ENCODE measurements at places on chromosomes 12 and 14.

DNA sequence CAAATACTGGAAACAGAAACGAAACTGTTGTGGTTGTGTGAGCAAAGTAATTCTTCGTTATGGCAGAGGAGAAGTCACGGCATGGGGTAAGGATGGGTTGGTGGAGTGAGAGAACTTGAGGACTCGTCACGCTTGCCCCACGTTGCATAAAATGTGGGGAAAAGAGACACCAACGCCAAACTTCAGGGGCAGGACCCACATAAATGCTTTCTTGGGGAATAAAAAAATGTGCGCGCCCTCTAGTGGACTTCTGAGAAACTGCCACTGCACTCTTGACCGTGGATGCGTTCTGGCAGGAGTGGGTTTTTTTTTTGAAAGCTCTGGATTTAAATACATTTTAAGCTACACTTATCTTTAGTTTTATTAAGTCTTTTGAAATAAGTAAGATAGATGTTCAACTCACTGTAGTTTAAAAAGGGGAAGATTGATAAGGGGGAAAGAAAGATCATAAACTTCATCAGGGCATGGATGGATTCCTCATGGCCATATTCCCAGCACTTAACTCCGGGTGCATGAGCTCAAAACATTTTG, 4.1 kb upstream of the IGF1 start:
- peak; percentile 68 for DNase-seq

DNA sequence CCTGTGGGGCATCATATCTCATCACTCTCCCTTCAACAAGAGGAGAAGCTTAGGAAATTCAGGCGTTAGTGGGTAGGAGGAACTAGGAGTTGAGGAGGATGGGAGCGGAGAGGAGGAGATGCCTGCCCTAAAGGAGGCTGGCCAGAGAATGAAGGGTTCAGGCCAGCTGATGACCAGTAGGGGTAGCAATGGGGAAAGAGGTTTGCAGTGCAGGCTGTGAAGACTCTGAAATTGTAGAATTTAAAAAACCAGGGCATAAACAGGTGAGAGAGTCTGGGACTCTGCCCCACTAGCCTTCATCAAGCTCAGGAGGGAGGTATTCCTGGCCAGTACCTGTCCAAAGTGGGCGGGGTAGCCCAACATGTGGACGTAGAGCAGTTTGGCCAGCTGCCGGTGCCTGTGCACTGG, 809 bp downstream of the AP1G2 start:
- DNase-seq = no peak

- DNase-seq = no peak
Measured at GRCh38 chr12:12201274-12201758, 65.5 kb downstream of the LRP6 start.

DNA sequence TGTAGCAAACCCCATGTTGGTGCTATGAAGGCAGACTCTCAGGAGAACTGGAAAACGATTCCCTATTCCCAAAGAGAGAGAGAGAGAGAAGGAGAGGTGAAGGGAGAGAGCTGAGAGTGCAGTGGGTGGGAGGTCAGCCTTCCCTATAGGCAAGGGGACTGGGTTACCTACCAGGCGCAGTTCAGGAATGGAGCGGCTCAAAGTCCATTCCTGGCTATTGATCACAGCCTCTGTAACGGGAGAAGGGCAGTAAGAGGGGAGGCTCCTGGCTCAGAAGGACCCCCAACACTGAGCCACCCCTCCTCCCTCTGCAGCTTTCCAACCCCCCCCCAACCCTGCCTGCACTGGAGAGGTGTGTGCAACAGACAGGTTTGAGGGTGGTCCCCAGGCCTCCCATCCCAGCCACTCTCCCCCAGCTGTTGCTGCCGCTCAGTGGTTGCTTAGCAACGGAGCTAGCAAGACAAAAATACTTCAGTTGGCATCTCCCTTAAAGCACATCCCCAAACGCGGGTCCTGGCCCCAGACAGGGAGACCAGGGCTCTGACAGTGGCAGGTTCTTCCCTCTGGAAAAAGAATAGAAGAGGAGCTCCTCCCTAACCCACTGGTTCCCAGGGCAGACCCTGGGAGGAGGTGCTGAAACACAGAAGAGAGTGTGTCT, 3.2 kb downstream of the AGAP2 start:
- DNase-seq = no peak

DNA sequence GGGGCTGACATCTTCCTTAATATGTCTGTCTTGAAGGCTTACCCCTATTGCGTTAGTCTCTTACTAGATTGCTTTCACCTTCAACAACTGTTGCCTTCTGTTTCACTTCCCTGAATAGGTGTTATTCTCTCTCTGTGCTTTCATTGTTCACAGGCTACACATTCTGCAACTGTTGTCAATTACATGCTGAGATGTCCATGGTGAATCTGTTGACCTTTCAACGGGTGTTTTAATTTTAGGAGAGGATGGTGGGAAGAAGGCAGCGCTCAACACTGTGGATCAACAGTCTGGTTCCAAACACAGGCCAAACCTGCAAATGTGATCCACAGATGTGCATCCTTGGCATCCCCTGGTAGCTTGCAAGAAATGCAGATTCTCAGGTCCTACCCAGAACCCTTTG, 101.9 kb downstream of the DACT1 start:
- no peak for DNase-seq

- no peak for DNase-seq
Measured at GRCh38 chr14:33717866-33718265, 233.0 kb downstream of the EGLN3 start.

Data from activated naive CD4-positive, alpha-beta T cell treated with anti-CD3 and anti-CD28 coated beads, Interleukin-2, amount 10 ng/mL, durations not matched to agents 7 days and 5 days (primary cell).